CD4-positive, alpha-beta T cell treated with Interleukin-21 for 1 hour (primary cell): ENCODE measurements at places on chromosomes 6 and 20.

- DNase-seq: no peak
These were observed 690.9 kb upstream of the NRSN1 start for GRCh38 chr6:23435126-23435525.

DNA sequence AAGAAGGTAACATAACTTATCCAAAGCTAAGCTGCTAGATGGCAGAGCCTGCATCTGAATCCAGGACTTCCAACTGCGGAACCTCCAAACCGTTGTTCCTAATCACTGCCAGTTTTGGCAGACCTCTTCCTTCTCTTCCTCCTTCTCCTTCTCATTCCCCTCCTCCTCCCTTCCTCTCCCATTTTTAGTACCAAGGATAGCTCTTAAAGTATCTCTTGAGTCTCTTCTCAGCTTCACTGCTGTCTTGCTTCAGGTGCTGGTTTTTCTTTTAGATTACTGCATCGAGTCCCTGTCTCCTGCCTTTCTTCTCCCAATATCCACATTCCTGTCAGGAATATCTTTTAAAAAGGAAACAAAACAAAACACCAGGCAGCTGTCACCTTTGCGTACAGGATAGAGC lies 77.1 kb downstream of the CDYL start:
- no peak for DNase-seq

GRCh38 chr6:111242452-111242851 lies 155.1 kb downstream of the SLC16A10 start:
- no peak for DNase-seq

GRCh38 chr20:48584391-48585060 lies 243.3 kb downstream of the PREX1 start:
- DNase-seq: no peak

GRCh38 chr6:20253021-20253420 lies 40.8 kb upstream of the MBOAT1 start:
- no peak for DNase-seq

- DNase-seq: no peak
These were observed 30.4 kb upstream of the PNRC1 start for GRCh38 chr6:89050155-89050554.
